ENCODE measurements at places on chromosomes 4 and X. TPM values are rescaled to one million over a fixed set of nuclear protein-coding genes. Genes with fewer than 3 reads are reported as not detected.

Gene IRS4
- polyA plus RNA-seq: not detected

Gene APLN
- polyA plus RNA-seq: 27.5 TPM

Gene PPBP
- polyA plus RNA-seq: 0.27 TPM

Gene P2RY10
- polyA plus RNA-seq: 0.42 TPM

Gene SHISA3
- polyA plus RNA-seq: 1.4 TPM

Gene SHROOM4
- polyA plus RNA-seq: 4.1 TPM
